ENCODE measurements at places on chromosomes 6 and 20.

DNA sequence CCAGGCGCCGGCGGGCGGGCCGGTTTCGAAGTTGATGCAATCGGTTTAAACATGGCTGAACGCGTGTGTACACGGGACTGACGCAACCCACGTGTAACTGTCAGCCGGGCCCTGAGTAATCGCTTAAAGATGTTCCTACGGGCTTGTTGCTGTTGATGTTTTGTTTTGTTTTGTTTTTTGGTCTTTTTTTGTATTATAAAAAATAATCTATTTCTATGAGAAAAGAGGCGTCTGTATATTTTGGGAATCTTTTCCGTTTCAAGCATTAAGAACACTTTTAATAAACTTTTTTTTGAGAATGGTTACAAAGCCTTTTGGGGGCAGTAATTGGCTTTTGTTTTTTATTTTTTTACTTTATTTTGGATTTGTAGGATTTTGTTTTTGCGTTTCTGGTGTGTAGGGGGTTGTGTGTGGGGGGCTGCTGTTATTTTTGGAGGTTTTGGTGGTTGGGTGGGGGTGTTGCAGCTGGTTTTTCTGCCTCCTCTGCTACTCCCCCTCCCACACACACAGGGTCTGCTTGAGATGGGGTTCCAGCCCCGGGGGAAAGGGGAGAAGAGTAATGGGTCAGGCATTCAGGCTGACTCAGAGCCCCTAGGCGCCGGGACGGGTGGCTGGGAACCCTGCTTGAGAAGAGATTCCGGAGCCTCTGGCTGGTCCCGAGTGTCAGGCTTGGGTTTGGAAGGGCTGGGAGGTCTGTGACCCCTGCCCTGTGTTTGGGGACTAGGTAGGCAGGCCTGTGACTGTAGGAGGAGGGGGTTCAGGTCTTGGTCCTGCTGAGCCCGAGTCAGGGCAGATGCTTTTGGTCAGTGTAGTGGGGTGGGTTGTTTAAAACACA, 2.0 kb downstream of the CEBPB start:
- DNase-seq, result no peak

- DNase-seq, result no peak
Measured at GRCh38 chr6:154605178-154605881, 94.8 kb upstream of the CNKSR3 start.

- no peak for DNase-seq
Measured at GRCh38 chr6:163384510-163384909, 30.0 kb upstream of the QKI start.

DNA sequence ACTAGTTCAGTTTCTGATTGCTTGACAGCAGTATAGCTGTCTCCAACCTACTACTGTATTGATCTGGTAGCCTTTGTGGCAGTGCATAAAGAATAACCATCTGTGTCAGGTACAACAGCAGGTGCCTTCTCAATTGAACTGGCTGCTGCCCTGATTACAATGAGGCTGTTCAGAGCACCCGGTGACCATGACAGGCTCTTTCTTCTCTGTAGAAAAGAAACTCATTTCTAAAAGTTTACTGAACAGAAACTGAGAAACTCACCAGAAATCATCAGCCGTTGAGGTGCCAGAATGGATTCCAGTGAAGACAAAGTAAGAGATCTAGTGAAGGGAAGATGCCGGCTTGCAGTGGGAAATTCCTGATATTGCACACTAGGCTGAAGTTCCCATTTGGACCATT, 954.4 kb downstream of the PHF3 start:
- DNase-seq, result no peak

DNA sequence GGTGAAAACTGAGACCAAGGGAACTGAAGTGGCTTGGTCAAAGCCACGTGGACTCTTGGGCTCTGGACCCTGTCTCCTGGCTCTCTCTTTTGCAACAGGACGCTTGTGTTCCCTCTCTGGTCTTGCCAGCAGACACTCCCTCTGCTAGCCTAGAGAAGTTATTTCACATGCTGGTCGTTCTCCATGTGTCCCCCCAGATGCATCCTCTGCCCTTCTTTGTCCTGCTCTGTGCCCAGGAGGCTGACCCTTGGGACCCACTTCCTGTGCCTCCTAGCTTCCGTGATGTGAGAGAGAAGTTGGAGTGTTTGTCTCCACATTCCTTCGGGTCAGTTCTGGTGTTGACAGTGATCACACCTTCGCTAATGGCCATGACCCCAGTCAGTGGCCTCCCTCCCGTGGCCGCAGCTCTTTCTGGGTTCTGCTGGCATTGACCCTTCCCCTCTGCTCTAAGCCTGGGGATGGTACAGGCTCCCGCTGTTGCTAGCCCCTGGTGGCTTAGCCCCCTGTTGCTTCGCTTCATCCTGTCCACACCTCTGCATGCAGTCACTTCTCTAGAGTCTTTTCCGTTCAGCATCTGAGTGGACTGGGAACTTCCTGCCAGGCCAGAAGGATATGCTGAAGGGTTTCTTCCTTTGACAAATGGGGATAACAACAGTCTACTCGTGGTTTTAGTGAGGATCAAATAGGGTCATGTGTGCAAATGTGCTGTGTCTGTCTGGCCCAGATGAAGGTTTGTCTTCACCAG, 70.1 kb upstream of the BMP2 start:
- DNase-seq, result no peak

DNA sequence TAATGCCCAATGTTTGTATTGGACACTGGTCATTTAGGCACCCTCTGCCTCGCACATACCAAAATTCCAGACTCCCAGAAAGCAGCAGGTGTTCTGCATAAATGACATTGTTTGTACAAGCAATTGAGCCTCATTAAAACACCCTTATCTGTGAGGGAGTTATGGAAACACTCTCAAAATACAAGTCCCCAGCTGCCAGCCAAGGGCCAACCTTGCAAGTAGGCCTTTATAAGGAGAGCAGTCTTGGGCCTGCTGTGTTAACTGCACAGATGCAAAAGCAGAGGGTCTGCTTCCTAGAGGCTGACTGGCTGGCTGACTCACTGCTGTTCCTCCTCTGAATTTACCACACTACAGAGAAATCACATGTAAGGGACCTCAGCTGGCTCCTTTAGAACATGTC, 150.4 kb upstream of the HMGN3 start:
- DNase-seq, result no peak

- no peak for DNase-seq
Measured at GRCh38 chr20:32566379-32567374, 18.5 kb downstream of the NOL4L start.

- DNase-seq, result no peak
Measured at GRCh38 chr20:40894237-40894630, 134.4 kb upstream of the TOP1 start.

DNA sequence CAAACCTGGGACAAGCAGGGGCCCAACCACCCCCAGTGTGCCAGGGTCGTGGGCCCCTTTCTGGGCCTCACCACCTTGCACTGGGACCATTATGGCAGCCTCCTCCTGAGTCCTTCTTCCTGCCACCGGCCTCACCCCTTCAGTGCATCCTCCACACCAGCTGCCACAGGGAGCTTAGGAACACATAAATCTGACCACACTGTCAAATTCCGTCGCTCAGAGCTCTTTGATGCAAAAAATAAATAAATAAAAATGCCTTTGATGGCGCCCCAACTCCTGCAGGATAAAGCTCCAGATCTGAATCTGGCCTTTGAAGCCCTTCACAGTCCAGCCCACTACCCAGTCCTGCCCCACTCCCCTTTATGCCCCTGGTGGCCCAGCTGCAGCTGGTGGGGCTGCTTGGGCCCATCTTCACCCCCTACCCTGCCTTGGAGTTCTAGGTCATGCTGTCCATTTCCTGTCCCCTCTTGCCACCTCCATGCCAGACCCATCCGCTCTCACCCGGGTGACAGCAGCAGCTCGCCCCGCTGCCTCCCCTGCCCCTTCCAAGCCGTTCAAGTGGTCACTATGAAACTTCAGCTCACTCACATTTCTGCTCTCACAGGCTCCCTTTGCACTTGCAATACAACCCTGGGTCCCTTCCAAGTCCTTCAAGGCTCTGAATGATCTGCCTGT, 16.0 kb downstream of the MYH7B start:
- DNase-seq, result no peak

DNA sequence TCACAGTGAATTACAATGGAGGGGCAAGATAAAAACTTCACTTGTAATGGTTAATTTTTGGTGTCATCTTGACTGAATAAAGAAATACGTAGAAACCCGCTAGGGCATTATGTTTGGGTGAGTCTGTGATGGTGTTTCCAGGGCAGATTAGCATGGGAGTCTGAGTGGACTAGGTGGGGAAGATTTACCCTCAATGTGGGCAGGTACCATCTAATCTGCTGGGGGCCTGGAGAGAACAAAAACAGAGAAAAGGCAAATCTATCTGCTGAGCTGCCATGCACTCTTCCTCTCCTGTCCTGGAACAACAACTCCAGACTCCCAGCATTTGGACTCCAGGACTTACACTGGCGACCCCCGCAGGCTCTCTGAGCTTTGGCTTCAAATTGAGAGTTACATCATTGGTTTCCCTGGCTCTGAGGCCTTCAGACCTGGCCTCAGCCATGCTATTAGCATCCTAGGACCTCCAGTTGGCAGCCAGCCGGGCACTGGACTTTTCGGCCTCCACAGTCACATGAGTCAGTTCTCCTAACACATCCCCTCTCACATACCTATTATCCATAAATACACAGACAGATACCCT, 19.7 kb downstream of the NINL start:
- no peak for DNase-seq

GRCh38 chr6:26436018-26436417, 4.3 kb upstream of the BTN3A3 start:
- DNase-seq, result no peak

DNA sequence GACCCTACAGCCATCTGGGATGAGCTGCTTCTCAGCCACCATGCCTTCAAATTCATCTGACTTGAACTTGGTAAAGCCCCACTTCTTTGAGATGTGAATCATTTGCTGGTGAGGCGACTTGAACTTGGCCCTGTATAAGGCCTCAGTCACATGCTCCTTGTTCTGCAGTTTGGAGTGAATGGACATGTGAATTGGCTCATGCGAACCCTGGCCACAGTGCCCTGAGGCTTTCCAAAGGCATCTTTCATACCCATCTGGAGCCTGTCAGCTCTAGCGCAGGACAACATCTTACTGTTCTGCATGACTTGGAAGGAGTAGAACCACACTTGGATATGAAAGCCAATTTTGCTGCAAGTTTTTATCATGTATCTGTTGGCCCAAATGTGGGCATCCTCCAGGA, 244.0 kb upstream of the FAM83B start:
- no peak for DNase-seq

DNA sequence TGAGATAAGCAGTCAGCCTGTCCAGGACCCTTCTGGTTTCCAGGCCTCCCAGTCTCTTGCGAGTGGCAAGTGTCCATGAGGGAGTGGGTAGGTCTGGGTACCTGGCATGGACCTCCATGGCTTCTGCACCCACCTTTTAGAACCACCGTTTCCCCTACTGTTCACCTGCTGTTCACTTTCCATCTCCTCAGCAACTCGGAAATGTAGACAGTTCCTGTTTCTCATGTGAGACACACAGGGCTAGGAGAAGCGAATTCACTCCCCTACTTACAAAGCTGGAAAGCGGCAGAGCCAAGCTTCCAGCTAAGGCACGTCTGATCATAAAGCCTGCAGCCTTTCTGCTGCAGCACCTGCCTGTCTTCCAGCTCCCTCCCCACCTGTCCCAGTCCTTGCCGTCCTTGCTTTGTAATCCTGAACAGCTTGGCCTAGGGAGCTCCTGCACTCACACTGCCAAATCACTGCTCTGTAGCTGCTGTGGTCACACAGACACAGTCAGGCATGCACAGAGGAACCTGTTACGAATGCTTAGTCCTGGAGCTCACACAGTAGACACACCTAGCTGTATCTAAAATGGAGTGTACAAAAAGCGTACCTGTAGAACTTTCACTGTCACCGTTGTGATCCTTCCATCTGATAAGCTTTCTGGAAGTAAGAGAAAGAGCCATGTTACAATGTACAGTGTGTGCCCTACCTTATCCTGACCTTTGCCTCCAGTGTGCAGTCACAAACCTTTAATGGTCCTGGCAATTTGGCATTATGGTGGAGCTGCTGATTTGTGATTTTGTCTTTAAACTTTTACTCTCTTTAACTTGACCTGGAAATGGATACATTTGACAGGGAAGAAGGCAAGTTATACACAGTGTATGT, 294.1 kb downstream of the NRN1 start:
- DNase-seq, result no peak

GRCh38 chr20:53487461-53488200, 106.0 kb downstream of the ZNF217 start:
- DNase-seq, result no peak

DNA sequence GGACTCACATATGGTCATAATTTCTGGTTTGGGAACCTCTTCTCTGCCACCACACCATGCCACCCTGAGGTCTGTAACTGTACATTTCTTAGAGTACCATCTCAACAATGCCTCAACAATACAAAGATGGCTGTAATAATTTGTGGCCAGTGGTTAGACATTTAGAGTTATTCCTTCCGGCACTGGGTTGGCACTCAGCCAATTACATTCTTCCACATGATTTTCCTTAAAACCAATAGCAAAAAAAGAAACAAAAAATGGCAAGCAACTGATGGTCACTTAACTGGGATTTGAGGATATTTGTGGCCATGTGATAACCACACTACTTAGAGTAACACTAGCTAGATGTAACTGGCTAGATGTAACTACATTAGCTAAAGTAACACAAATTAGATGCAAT, 79.9 kb downstream of the SEL1L2 start:
- no peak for DNase-seq

- no peak for DNase-seq
Measured at GRCh38 chr20:53983401-53983800, 87.0 kb downstream of the BCAS1 start.

GRCh38 chr6:87182940-87183339, 27.6 kb downstream of the ZNF292 start:
- no peak for DNase-seq

DNA sequence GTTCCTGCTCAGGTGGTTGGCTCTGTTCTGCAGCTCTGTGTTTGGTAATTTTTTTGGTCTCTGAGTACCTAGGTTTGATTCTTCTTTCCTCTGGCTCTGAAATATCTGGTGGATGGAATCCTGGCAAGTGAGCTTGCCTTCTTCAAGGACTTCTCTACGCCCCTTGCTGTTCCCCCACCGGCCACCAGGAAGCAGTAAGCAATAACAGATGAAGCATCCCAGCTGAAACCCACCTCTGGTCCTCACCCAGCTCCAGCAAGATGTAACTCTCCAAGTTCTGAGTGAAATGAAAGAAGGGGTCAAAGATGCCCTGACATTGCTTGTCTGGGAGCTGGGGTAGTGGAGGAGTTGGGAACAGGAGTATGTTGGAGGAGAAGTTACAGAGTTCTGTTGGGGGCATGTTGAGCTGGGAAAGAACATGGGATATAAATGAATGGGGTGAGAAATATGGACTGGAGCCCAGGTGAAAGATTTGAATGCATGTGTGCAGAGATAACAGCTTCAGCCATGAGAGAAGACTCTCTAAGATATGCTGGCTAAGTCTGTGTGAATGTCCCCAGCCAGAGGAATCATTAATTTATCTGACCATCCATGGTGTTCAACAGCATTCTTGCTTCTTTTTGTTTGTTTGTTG, 51.3 kb upstream of the GLP1R start:
- no peak for DNase-seq

GRCh38 chr6:119299694-119300093, 49.9 kb downstream of the MAN1A1 start:
- DNase-seq, result no peak

- no peak for DNase-seq
Measured at GRCh38 chr20:43191946-43192863, 2.5 kb upstream of the PTPRT start.

- DNase-seq, result no peak
Measured at GRCh38 chr6:52815167-52816092, 11.8 kb upstream of the GSTA1 start.

All from hippocampal formation (tissue), 2 donors.